HS-5 (cell line): ENCODE measurements at places on chromosomes 1 and 21.

- DNase-seq = peak; percentile 32
Observed at GRCh38 chr1:244836135-244836521, 670 bp downstream of the COX20 start.

DNA sequence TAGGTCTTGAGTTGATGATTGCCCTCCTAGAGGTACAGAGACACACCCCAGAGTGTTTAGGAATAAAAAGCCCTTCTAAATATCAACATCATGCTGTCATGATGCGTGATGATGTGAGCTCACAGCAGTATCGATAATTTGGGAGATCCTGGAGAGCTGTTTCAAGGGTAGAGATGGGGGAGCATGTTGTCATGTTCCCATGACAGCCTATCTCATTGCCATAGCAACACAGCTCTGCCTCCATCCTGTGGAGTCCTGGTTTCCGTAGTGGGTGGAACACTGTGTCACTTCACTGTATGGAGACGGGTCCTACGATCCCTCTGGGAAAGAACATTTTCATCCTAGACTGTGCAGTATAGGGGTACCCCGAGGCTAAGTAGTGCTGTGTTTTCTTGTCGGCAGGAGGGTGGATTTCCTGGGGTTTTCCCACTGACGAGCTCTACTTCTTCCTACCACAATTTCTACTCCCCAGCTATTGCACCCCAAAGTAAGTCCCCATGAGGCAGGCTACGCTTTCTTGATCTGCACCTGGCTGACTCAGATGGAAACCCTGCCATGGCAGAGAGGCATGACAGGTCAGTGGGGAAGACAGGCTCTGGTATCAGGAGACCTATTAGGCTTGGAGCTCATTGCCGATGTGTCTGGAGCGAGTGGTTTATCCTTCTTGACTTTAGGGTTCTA is 7.2 kb downstream of the KISS1 start:
- DNase-seq = no peak

DNA sequence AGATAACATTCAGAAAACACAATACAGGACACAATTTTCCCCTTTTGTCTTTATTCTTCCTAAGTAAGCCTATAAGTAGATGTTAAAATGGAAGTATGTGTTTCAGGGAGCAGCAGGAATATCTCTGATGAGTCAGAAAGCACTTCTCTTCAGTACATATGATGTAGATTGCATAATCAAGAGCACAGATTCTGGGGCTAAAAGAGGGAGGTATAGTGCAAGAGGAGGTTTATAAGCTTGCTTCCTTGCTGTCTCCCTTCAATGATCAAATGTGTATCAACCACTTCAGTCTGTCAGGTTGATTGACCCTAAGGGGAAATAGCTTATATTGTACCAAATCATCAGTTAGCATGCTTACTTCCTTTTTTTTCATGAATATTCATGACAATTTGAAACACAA is 822.8 kb downstream of the BRINP3 start:
- no peak for DNase-seq

- no peak for DNase-seq
Observed at GRCh38 chr1:26278724-26279455, 996 bp upstream of the SH3BGRL3 start.

DNA sequence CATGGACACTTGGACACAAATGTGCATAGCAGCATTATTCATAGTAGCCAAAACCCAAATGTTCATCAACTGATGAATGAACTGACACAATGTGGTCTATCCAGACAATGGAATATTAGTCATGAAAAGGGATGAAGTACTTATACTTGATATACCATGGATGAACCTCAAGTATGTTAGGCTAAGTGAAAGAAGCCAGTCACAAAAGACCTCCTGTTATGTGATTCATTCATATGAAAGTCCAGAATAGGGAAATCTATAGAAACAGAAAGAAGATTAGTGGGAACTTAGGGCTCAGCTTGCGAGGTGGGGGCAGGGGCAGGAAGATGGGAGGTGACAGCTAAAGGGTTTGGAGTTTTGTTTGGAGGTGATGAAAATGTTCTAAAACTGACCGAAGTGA is 7.4 kb downstream of the KCNE1 start:
- no peak for DNase-seq

GRCh38 chr21:25960402-25960801 is 210.2 kb downstream of the APP start:
- DNase-seq = no peak

- DNase-seq = no peak
Observed at GRCh38 chr1:1207571-1207892, 1.1 kb upstream of the TNFRSF18 start.

- no peak for DNase-seq
Observed at GRCh38 chr1:41800311-41800829, 118.4 kb downstream of the HIVEP3 start.

- no peak for DNase-seq
Observed at GRCh38 chr21:46004168-46004861, 22.7 kb downstream of the COL6A1 start.

GRCh38 chr1:5415606-5416005 is 576.6 kb downstream of the NPHP4 start:
- no peak for DNase-seq

DNA sequence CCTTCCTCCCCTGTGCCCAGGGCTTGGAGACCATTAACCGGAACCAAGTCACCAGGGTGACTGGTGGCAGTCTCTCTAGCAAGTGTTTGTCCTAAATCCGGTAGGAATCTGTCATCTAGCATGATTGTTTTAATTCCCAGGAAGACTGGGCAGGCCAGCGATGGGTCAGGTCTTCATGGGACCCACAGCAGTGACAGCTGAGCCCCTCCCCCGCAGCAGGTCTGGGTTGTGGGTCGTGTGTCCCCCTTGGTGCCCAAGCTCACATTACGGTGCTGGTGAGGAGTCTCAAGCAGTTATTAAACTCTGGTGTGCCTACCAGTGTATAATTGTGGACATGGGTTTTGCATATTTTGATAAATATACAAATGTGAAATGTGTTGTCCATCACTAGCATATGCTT is 466.5 kb downstream of the MATN1 start:
- DNase-seq = no peak

DNA sequence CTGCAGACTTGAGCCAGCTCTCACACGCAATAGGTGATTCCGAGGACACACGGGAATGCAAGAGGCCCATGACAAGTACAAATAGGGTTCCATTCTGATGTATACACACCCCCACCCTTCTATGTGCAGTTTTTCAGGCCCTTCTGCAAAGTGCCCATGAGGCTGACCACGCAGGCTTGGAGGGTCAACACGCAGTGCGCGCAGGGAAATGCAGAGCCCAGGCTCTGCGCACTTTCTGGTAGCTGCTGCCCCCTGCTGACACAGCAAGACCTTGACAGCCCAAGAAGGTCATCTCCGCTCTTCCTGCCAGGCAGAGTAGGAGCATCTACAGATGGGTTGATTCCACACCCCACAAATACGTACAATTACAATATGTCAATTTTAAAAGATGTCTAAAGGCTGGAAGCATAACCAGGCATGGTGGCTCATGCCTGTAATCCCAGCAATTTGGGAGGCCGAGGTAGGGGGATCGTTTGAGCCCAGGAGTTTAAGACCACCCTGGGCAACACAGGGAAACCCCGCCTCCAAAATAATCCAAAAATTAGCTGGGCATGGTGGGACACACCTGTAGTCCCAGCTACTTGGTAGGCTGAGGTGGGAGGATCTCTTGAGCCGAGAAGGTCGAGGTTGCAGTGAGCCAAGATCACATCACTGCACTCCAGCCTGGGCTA is 18.5 kb downstream of the SH3BP5L start:
- no peak for DNase-seq

DNA sequence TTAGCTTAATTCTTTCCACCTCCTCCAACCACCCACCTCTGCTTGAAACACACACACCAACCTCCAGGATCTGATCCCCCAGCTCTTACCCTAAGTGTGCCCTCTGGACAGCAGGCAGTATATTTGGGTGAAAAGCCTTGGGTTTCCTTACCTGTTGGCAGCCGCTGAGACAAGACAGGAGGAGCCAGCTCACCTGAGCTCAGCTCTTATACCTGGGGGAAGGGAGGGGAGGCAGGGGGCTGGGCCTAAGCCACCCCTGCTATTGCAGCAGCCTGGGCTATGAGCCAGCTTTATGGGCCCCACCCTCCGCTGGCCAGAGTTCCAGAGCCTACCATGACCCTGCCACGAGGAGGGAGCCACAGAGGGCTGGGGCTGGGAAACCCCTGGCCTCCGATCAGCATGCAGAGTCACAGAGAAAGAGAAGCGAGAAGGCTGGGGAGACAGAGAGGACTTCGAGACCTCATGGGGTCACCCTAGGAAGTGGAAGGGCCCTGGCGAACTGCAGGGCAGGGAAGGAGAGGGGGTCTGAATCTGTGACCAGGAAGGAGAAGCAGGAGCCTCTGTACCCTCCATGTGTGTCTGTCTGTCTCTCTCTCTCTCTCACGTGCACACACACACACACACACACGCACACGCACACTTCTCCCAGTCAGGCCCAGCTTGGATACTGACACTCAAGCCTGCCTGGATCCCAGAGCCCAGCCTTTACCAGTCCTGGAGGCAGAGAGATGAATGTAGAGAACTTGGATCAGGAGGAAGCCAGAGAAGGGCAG is at the start of gene S100A14:
Gene S100A14, minus strand, starts transcription at position 182 of the 773 bp plus-strand sequence. CDS start 467 bp downstream, outside the sequence.
- DNase-seq = no peak

DNA sequence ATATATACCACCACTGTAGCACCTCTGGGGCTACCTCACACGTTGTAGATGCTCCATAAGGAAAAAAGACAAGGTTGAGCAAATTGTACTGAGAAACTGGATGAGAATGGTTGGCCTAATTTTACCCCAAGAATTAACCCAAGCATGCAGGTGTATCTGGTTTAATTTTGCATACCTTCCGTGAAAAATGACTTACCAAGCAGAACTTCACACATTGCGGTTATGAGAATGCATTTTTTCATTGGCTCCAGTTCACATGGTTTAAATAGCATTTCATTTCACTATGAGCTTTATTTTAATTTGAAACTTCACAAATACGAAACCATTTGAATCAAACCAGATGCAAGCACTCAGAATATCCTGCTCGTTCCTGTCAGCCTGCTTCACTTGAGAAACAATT is 512.2 kb downstream of the LTN1 start:
- no peak for DNase-seq

- DNase-seq = no peak
Observed at GRCh38 chr1:99644279-99645004, 1.5 kb upstream of the PALMD start.

DNA sequence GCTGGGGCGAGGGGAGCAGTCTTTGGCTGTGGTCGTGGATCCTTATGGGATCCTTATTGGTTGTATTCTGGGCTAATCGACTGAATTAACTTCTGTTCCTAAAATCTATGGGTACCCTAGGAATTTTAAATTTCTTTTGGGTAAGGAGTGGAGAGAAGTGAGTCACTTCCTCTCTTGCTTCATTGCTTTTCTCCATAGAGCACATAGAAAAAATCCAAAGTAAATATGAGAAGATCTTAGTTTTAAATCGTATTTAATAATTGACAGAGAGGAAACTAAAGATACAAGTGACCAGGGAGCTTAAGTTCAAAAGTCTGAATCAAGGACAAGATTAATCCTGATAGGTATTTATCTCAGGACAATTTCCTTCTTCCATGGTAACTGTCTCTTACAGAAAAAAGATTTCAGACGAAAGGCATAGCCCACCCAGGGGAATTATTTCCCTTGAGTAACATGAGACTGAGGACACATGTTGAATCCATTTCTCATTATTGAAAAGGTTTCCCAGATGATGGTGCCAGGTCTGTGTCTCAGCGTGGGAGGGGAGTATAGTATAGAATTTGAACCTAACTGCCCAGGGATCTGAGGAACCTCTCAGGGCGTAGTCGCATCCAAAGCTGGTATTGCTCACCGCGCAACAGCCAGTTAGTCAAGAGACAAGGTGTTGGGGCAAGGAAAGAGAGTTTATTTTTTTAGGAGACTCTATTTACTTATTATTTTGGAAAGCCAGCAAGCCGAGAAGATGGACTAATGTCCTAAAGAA is 28.7 kb upstream of the FASLG start:
- DNase-seq = no peak

- DNase-seq = no peak
Observed at GRCh38 chr1:4166713-4167112, 266.6 kb upstream of the C1orf174 start.

- no peak for DNase-seq
Observed at GRCh38 chr1:223843934-223844786, 1.6 kb downstream of the TP53BP2 start.

DNA sequence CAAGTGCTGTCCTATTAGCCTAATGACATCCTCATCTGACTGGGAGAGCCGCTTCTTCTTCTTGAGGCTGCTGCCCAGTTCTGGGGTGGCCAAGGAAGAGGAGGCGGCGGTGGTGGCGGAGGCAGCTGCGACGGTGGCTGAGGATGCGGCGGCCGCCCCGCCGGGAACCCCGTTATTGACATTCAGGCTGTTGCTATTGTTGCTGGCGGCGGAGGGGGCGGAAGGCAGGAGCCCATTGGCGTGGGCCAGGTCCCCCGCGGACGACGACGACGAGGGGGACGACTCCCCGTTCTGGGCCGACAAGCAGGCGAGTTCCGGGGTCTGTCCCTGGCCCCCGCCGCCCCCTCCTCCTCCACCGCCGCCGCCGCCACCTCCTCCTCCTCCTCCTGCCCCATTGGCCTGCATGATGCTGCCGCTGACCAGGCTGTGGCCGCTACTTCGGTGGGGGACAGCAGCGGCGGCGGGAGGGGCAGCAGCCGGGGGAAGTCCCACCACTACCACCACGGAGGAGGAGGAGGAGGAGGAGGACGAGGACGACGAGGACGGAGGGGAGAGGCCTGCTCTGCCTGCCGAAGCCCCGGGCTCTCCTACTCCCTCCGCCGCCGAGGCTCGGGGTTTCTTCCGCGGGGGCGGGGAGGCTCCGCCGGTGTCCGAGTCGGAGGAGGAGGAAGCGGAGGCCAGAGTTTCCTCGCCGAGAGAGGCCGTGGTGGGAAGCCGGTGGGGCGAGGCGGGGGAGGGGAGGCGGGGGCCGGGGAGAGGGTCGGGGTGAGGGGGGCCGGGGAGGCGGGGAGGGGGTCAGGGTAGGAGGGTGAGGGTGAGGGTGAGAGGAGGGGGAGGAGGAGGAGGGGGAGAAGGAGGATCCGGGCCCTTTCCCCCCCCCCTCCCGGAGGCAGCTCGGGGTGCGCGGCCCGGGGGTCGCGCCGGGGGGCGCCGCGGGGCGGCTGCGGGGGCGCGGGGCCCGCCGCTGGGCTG is 610 bp downstream of the WDR26 start:
- DNase-seq = no peak

GRCh38 chr1:6205849-6206519 is at the start of gene RNF207:
Gene RNF207, plus strand, starts transcription at chr1:6206119. Its CDS starts 417 bp downstream, at chr1:6206536.
- no peak for DNase-seq

DNA sequence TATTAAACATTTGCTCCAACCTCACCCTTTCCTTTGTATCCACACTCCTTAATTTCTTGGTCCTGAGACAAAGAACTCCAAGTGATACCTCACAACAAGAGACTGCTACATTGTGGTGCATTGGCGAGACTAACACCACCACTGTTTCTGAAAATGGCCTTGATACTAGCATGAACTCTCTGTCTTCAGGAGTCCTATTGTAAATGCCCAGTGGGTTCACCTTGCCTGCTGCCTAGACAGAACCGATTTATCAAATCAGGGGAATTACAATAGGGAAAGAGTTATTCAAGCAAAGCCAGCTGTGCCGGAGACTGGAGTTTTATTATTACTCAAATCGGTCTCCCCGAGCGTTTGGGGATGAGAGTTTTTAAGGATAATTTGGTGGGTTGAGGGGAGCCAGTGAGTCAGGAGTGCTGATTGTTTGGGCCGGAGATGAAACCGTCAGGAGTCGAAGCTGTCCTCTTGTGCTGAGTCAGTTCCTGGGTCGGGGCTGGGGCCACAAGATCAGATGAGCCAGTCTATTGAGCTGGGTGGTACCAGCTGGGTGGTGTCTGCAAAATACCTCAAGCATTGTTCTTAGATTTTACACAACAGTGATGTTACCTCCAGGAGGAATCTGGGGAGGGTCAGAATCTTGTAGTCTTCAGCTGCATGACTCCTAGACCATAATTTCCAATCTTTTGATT is 83.1 kb downstream of the DESI2 start:
- no peak for DNase-seq

GRCh38 chr1:39085174-39085573 is 59.0 kb downstream of the NDUFS5 start:
- no peak for DNase-seq
